IPS DF 6.9 (cell line): ENCODE measurements at places on chromosomes 16 and 17.
A peak's percentile ranks its signal among the peaks of the same experiment; 100 is the strongest.

- DNase-seq, result no peak
These were observed 261.8 kb downstream of the CBLN1 start for GRCh38 chr16:49019831-49020230.

DNA sequence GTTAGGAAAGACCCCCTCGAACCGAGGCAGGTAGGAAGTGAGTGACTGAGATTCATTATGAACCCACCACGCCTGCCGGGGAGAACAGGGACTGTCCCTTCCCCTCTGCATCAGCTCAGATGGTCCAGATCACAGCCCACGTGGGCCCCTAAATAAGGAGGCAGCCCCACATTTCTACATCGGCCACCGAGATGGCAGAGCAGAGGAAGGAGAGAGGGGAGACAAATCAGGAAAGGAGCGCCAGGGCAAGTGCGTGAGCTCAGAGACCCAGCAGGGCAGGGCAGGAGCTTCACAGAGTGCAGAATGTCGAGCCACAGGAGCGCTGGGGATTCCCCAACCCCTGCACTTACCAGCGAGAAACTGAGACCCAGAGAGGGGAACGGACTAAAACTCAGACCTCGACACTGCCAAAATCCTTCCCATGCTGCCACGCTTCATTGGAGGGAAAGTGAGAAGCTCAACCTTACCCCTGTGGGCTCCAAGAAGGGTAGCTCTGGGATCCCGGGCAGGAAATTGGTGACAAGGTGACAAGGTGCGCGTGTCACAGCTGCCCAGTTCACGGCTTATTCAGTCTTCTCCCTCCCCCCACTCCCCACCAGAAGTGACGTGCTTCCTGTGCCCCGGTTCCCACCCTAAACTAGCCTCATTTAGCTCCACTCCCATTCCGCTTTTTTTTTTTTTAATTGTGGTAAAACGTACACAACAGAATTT lies at the start of gene ICAM2:
ICAM2 (minus strand) TSS at position 578 of the 711 bp plus-strand sequence. CDS start 13,942 bp downstream, outside the sequence.
- DNase-seq, result no peak

DNA sequence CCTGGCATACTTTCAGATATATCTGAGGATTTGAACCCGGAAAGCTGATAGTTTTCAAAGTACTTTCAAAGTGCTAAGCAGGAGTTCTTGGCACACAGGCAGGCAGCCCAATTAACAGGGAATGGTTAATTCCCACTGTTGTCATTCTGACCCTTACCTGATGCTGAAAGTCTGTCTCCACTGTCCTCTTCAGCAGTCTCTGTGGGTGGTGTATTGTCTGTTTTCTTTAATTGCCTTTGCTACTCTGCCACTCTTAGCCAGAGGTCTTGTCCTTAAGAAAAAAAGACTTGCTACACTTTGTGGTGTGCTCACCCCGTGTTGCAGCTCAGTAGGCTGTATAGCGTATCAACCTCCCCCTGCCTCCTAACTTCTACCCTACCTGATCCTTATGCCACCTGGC lies 63.2 kb upstream of the SLC12A3 start:
- no peak for DNase-seq

- DNase-seq, result no peak
These were observed 11.8 kb downstream of the FCSK start for GRCh38 chr16:70465999-70466804.

- DNase-seq, result no peak
These were observed 11.0 kb downstream of the EFTUD2 start for GRCh38 chr17:44887971-44888954.

GRCh38 chr16:50234771-50235556 lies 31.4 kb upstream of the ADCY7 start:
- DNase-seq, result no peak

DNA sequence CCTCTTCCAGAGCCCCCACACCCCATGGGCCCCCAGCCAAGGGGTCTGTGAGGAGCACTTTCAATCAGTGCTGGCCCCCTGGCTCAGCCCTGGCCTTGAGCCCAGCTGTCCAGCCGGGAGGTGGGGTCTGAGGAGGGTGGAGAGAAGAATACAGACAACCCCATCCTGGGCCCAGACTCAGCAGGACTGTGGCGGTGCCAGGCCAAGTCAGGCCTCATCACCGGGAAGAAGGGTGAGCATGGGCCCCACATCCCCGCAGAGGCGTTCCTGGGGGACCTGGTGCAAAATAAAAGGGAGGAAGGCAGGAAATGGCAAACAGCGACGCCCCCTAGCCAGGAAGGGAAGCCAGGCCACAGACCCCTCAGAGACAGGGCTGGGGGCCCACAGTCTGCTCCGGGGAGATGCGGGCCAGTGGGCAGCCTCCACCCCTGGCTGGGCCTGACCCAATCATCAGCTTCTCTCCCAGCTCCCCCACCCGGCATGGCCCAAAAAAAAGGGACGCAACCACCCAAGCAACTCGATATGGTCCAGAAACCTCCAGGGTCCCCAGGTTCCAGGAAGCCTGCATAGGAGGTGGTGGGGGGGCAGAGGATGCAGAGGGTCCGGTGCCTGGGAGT lies 20.6 kb downstream of the ZNF423 start:
- DNase-seq, result no peak

DNA sequence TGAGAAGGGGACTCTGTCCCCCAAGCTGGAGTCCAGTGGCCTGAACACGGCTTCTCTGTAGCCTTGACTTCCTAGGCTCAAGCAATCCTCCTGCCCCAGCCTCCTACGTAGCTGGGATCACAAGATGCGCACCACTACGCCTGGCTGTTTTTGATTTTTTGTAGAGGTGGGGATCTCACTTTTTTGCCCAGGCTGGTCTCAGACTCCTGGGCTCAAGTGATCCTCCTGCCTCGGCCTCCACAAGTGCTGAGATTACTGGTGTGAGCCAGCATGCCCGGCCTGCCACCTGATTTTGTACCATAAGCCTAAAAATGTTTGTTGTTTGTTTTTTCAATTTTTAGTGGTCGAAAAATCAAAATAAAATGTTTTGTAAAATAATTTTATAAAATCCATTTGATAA lies 19.2 kb downstream of the PAFAH1B1 start:
- DNase-seq, result no peak

GRCh38 chr16:86016201-86016965 lies 117.4 kb downstream of the IRF8 start:
- DNase-seq, result peak; percentile 47

- DNase-seq, result no peak
These were observed 22.2 kb upstream of the CLEC18A start for GRCh38 chr16:69928856-69929400.

GRCh38 chr17:49908782-49909714 lies 59.9 kb upstream of the DLX4 start:
- DNase-seq, result no peak

GRCh38 chr17:49894761-49895160 lies 46.9 kb upstream of the TAC4 start:
- DNase-seq, result no peak

GRCh38 chr16:29738514-29738913 lies 7.3 kb downstream of the C16orf54 start:
- DNase-seq, result no peak

DNA sequence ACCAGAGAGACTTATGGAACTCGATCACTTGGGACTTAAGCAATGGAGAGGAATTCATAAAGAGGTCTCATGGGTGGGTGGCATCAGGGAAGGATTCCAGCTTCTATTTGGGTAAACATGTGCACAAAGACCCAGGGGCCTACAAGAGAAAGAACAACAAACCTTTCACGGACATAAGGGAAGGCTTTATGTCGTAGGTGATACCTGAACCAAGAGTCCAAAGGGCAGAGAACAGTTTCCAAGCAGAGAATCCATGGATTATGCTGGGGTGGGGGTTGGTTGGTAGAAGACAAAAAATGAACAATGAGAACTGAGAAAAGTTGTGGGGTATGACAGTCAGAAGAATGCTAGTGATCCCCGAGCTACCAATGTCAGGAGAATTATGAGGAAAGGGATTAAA lies 119.8 kb downstream of the CNTNAP4 start:
- DNase-seq, result no peak

- DNase-seq, result no peak
These were observed 2.4 kb downstream of the AOC2 start for GRCh38 chr17:42846594-42847280.

- DNase-seq, result no peak
These were observed 22.3 kb downstream of the FOXN1 start for GRCh38 chr17:28528327-28529012.

GRCh38 chr16:55494994-55495421 lies 13.9 kb upstream of the LPCAT2 start:
- DNase-seq, result no peak

DNA sequence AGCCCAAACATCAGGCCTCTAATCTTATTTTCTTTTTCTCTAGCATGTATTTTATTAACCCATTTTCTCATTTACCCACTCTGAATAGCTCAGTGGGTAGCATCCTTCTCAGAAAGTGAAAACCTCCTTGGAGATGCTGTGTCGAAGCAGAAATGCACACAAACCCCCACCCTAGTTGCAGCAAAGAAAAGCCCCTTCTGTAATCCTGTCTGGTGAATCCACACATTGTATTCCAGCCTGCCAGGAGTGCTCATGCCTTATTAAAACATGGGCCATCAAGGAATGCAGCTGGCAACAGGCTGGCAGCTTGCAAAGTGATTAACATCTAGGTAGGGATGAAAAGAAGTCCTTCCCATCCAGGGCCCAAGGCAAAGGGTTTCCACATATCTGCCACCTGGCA lies 39.7 kb upstream of the AXIN2 start:
- DNase-seq, result no peak

GRCh38 chr17:47276868-47277267 lies 23.2 kb downstream of the ITGB3 start:
- DNase-seq, result no peak
